ENCODE measurements at places on chromosomes 11 and 22.

DNA sequence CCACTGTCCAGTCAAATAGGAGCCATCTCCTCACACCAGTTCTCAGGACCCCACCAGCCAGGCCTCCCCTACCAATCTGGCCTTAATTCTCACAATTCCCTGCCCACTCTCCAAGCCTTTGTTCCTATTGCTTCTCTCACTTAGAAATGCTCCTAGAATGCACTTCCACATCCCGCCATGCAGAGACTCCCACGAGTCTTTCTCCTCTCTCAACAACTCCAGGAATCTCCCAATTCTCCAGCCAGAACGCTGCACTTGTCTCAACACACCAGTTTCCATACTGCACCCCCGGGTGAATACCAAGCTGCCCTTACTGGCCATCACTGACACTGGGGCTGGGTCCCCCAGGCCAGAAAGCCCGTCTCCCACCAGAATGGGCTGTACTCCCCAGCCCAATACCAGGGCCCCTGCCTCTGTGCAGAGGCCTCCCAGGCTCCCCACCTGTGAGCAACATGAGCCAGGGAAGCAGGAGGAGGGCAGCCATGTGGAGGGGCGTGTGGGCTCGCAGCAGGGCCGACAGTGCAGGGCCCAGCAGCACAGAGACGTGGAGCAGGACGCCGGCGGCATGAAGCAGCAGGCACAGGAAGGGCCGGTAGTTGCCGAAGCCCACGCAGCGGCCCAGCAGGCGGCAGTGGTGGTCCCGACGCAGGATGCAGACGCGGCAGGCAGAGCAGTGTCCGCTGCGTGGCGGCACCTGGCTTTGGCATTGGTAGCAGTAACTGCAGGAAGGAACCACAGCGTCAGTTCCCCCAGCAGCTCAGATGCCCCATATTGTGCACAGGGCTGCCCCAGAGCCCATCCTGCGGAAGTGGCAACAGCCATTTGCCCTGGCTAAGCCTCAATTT is 2.4 kb downstream of the ZDHHC24 start:
- peak; percentile 55 for DNase-seq

- peak; percentile 5 for DNase-seq
Measured at GRCh38 chr11:130068986-130069658, 572 bp upstream of the APLP2 start.

DNA sequence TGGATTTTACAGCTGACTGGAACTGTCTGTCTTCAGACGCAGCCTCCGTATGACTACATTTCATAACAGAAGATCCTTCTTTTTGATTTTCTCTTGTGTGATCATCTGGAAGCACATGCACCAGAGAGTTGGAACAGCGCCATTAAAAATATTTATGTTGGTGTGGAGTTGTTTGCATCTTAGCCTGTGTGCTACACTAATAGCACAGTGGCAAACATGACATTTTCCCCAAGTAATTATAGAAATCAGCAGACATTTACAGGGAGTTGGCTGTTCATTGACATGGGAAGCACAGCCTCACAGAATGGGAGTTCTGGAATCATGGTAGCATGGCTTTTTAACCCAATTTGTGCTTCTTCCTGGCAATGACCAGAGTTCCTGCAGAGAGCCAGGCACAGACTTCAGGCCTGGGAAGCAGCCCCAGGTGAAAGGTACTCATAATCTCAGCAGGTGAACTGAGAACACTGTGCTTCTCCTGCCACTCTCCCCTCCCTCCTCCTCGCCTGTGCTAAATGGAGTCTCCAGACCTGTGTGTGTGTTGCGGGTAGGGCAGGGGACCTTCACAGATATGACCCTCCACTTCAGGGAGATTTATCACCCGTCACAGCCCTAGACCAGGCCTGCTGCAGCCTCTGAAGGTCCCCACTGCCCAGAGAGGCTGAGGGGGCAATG is 82.8 kb upstream of the PLET1 start:
- no peak for DNase-seq

DNA sequence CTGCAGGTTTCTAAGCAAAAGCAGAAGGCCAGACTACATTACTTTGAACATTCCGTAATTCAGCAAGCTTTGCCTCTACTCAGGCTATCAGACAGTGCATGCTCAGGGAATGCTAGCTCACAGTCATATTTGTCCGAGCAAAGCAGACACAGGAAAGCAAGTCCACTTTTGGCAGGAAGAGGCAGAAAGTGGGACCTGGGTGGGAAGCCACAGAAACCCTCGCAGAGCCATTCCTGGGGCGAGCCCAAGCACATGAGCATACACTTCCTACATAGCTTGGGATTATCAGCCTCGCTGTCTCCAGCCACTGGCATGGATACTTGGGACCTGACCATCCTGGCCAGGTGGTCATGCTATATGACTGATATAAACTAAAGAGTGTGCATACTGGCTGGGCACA is 113.3 kb downstream of the TRIM29 start:
- DNase-seq = no peak

- no peak for DNase-seq
Measured at GRCh38 chr11:115769891-115770290, 265.7 kb upstream of the CADM1 start.

DNA sequence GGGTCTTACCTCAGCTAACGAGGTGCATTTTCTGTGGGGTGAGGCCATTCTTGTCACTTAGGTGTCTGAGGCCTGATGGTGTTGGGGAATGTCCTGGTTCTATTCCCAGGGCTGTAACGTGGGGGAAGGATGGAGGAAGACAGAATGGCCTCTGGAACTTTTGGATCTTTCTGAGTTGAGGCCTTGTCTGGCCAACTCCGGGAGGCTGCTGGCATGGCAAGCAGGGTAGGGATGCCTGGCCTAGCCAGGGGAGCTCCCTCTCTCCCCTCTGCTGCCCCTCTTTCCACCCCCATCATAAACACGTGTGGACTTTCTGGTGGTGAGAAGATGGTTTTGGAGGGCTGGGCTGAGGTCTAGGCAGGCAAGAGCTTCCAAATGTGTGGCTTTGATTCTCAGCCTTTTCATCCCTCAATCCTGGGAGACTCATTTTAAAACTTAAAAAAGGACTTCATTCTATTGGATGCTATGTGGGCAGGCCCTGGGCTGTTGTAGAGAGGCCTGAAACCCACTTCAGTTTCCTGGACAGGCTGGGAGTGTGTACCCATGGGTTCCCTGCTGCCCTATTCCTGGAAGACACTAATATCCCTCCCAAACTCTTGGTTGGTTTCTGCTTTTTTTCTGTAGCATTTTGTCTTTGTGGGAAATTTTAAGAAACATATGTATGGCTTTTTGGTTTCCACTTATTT is 30.9 kb downstream of the ZBTB16 start:
- DNase-seq = no peak

DNA sequence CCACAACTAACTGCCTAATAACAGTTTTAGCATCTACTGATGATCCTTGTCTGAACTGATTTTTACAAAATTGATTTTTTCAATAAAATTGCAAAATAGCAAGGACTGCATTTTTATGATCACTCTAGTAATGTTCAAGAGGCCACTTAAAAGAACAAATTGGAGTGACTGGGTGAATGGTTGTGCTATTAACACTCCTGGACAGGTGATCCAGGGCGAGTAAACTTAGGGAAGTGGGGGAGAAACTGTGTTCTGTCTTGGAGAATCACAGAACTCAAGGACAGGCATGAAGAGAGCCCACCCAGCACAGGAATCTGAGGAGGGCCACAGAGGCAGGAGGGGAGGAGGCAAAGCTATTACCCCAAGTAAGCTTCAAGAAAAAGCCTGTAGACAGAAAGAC is 75.8 kb downstream of the SGSM3 start:
- DNase-seq = no peak

DNA sequence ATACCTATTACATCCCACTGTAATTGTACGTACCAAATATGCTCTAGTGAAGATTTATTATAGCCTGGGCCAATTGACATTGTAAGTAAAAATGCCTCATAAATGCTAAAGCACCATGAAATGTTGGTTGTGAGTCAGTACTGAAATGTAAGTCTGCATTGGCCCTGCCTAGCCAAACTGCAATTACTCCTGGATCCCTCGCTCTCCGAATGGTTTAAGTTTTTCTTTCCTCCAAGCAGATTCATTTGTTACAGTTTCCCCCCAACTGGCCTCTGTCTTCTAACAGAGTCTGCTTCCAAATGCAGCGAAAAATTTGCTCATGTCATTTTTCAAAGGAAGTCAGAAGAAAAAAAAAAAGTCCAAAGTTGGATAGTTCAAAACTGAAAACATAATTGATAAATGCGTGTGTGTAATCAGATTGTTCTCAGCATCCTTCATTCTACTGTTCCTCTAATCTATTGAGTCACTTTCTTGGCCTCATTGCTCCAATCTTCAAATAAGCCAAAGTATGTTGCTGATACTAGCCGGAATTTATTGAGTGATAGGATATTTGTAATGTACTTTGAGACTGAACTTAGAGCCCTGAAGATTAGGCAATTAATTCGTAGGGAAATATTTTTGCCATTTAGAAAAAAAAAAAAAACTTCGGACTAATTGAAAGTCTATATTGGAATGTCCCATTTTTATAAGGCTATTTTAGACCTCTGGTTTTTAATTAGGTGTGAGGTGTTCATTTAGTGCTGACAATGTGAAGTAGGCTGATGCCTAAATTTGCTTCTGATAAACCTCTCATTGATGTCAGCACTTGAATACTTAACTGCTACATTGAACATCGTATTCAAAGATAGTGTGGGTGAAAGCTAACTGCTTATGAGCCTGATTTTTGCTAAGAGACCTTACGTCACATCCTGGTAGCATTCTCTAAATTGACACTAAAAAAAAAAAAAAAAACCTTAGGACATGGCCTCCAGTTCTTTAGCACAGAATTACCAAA is 93.4 kb downstream of the WT1 start:
- no peak for DNase-seq

- no peak for DNase-seq
Measured at GRCh38 chr22:37560608-37561211, 430 bp downstream of the CDC42EP1 start.

- DNase-seq = no peak
Measured at GRCh38 chr11:65426839-65427690, 4.5 kb downstream of the NEAT1 start.

GRCh38 chr11:109956124-109956793 is 136.9 kb upstream of the ZC3H12C start:
- DNase-seq = no peak

GRCh38 chr22:35230839-35231584 is 26.3 kb upstream of the HMGXB4 start:
- DNase-seq = no peak

DNA sequence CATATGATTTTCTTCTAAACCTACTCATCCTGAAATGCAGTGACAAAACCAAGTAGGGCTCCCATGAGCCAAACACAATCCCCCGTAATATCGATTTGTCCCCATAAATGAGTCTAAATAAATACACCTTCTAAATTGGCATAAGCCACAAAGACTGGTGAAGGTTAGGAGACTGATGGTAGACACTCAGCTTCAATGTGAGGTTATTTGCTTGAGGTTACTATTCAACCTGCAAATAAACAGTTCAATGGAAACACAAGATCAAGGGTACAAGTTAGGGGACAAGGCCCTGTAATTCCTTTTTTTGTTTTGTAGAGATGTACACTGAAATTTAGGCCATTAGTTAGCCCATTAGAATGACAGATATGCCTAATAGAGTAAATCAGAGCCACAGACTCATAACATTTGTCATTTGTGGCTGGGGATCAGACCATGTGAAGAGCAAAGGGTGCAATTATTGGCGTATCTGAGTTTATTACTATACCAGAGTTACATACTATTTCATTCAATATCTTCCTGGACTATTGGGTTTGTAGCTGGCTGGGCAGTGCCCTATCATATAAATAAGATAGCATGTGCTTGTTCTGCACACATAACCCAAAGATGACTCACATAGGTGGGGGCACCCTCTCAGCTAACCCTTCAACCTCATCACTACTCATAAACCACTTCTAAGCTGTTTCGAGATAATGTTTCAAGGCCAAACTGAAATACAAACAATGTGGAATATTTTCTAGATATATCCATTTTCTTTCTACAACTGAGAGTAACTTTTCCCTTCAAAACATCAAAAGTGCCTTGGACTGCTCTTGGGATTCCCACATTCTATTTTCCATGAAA is 695.3 kb downstream of the KCNA4 start:
- DNase-seq = no peak

DNA sequence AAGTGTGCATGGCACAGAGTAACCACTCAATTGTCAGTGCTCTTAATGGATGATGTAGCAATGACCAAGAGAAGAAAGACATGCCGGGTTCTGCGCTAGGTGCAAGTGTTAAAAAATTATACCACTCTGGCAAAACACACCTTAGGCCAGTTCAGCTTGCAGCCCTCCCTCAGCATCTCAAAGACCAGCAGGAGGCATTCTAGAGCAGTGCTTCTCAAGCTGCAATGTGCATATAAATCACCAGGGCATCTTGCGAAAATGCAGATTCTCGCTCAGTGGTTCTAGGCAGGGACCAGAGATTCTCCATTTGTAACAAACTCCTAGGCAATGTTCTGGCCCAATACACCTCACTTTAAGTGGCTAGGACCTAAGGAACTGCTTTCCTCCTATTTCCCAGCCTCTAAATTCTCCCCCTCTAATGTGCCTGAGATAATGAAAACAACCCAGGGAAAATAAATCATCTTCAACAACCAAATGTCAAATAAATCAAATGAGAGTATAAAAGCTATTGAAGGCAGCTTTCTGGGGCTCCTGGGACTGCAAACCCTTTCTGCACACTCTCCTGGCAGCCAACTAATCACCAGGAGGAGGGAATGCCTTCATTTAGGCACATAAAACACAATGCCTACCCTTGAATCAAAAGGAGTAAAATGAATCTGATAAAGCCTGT is 337.2 kb upstream of the API5 start:
- DNase-seq = no peak

- no peak for DNase-seq
Measured at GRCh38 chr22:37068859-37069258, 17.3 kb downstream of the KCTD17 start.

DNA sequence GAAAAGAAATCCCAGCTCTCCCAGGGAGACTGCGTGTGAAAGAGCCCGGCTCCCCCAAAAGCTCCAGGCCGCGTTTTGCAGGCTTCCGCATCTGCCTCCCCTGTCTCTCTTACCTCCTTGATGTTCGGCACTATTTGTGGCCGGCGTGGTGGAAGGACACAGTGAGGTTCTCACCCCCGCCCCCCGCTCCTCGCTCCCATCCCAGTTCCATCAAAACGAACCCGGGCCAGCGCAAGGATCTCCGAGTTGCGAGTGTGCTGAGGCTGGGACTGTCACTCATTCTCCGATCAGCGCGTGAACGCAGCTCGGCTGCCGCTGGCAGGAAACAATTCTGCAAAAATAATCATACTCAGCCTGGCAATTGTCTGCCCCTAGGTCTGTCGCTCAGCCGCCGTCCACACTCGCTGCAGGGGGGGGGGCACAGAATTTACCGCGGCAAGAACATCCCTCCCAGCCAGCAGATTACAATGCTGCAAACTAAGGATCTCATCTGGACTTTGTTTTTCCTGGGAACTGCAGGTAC is at the start of gene NCAM1:
Gene NCAM1 (plus strand): TSS at position 275 of the 523 bp plus-strand sequence.
- DNase-seq = no peak

- DNase-seq = no peak
Measured at GRCh38 chr11:9550191-9550628, 23.3 kb upstream of the WEE1 start.

GRCh38 chr22:49569286-49570031 is 258.2 kb downstream of the BRD1 start:
- DNase-seq = no peak

DNA sequence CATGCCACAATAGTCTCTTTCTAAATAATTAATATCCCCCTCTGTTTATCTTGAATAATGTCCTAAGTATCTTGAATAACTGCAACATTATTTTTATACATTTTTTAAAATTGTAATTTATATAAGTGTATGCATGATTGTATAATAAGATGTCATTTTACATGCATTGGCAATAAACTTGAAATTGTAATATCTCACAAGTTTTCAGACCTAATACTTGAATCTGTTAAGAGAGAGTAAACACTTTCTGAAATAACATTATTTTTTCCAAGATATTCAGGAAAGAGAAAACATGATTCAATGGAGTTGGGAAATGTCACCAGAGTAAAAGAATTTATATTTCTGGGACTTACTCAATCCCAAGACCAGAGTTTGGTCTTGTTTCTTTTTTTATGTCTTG is at the start of gene OR4D11:
Gene OR4D11 (plus strand): TSS at position 301 of the 400 bp plus-strand sequence. CDS start 0 bp downstream, at position 301.
- no peak for DNase-seq
